ENCODE measurements at places on chromosomes 5 and 9. TPM values are rescaled to one million over a fixed set of nuclear protein-coding genes. Genes with fewer than 3 reads are reported as not detected.

Gene PITX1
- total RNA-seq, result 0.20 TPM

Gene CTXN3
- not detected for total RNA-seq

Gene CDO1
- 0.18 TPM for total RNA-seq

Gene CD180
- not detected for total RNA-seq

Gene EPB41L4A
- total RNA-seq, result not detected

Gene SLC45A2
- total RNA-seq, result not detected

Gene TTC33
- 21.5 TPM for total RNA-seq

Gene QSOX2
- 21.0 TPM for total RNA-seq

Gene FBN2
- total RNA-seq, result not detected

Gene NFX1
- total RNA-seq, result 37.4 TPM

Gene GEMIN5
- total RNA-seq, result 33.0 TPM

Gene CCNG1
- 134 TPM for total RNA-seq
